ENCODE measurements at places on chromosomes 7 and 10.

- peak; percentile 13 for DNase-seq
Measured at GRCh38 chr10:51389415-51390321, 309.7 kb downstream of the CSTF2T start.

- DNase-seq: no peak
Measured at GRCh38 chr10:114507449-114507848, 103.1 kb upstream of the AFAP1L2 start.

- DNase-seq: no peak
Measured at GRCh38 chr10:17217631-17218232, 10.3 kb upstream of the VIM start.

- DNase-seq: peak; percentile 25
Measured at GRCh38 chr7:102291056-102291915, 4.6 kb downstream of the SH2B2 start.

GRCh38 chr7:3029138-3029537 is 14.5 kb downstream of the CARD11 start:
- no peak for DNase-seq

DNA sequence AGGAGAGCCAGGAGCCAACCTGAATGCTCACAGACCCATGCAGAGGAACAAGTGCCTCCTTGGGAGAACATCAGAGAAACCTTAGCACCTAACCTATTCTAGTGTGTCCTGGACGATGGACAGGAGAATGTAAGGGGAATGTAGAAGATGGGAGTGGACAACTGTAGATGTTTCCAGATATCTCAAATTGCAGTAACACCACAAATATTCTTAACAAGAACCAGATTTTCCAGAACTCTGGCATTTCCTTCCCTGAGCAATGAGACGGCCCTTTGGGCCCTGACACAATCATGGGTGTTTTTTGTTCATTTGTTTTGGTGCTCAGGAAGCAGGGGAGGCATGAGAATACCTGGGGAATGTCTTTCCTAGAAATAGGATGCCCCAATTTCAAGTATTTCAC is 196.1 kb upstream of the PRSS1 start:
- DNase-seq: no peak

DNA sequence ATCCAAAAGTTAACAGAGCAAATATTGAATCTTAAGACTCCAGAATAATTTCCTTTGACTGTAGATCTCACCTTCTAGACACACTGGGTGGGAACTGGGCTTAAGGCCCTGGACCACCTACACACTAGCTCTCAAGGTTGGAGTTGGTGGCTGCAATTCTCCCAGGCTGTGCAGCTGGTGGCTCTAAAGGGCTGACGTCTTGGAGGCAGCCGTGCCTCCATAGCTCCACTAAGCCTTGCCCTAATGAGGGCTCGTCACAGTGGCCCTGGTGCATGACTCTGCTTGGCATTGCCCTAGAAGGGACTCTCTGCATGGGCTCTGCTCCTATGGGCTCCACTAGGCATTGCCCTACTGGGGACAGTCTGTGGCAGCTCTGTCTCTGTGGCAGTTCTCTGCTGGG is 1005.2 kb downstream of the CCSER2 start:
- no peak for DNase-seq

- DNase-seq: no peak
Measured at GRCh38 chr7:146713205-146713604, 596.6 kb downstream of the CNTNAP2 start.

- no peak for DNase-seq
Measured at GRCh38 chr7:136807598-136807997, 60.9 kb upstream of the CHRM2 start.

DNA sequence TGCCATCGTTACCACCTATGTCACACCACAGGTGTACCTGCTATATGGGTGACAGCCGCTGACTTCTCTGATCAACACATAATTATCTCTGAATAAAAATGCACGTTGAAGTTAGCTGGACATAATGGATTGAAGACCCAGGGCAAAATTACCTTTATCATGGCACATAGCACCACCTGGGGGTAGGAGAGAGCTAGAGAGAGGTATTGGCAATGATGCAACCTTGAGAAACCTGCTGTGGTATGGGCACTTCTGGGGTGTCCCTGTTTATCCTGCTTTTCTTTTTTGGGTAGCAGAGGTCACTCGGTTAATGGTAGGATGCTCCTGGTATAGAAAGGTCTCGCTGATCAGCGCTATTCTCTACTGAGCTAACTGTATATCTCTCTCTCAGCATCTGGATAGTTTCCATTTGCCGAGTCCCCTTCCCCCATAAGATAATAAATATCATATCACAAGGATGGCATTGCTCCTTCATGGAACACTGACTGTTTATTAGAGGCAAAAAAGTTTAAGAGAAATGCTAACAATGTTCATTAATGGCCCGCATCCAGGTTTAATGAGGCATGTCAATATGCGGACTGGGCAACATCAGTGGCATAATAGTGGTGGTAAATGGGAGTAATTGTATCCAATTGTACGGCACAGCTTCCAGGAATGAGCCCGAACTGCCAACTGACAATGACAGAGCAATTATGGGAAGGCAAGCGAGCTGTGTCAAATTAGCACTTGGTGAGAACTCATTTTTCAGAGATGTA is 323.1 kb downstream of the TFEC start:
- no peak for DNase-seq

- DNase-seq: no peak
Measured at GRCh38 chr7:14195079-14195478, 205.6 kb upstream of the ETV1 start.

GRCh38 chr7:134415700-134416099 is 43.2 kb downstream of the AKR1B1 start:
- DNase-seq: no peak
